ENCODE measurements at places on chromosomes 12 and 14. TPM values are rescaled to one million over a fixed set of nuclear protein-coding genes. Genes with fewer than 3 reads are reported as not detected.

DNA sequence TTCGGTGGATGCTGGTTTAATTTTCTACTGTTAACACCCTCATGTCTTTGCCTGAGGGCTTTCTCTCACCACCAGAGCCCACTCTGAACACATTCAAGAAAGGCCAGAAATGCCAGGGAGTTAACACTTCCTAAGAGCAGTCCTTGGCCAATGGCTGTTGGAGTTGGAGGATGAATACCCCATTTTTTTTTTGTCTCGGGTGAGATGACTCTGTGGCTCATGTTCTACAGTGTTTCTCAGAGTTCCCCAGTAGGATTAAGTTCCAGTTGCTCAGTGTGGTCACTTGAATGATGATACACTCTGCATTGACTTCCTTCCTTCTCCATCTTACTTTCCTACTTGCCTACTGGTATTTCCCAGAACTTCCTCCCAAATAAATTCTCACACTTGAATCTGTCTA, 65.8 kb downstream of the FOS start:
- DNase-seq: no peak

- DNase-seq: no peak
Observed at GRCh38 chr12:85016413-85016812, 19.7 kb downstream of the TSPAN19 start.

GRCh38 chr12:92074889-92075288, 70.8 kb downstream of the BTG1 start:
- no peak for DNase-seq

DNA sequence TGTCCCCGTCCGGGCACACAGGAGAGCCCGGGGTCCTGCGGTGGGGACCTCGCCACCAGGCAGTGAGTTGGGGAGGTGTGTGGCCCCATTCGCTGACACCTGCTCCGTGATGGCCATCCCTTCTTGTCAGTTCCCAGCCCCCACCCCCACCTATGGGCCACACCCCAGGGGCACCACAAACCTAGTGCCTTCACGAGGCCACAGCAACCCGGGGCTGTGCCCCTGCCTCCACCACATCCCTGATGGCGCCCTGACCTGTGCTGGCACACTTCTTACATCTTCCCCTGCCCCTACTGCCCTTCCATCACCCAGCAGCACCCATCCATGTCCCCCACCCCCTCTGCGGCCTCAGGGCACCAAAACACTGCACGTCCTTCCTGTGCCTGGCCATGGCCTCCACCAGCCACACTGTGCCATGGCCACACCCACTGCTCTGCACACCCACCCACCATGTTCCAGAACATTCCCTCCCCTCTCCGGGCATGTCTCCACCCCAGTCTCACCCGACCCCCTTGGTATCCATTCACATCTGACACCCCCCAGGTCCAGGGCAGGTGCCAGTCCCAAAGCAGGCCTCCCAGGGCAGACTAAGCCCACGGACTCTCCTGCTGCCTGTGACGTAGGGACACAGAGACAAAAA, 24.4 kb downstream of the JAG2 start:
- DNase-seq: no peak

GRCh38 chr12:121499929-121500793, 80.7 kb downstream of the KDM2B start:
- DNase-seq: peak; percentile 87

Gene PROX2
- 2.3 TPM for total RNA-seq

Gene ACOT6
- not detected for total RNA-seq
